ENCODE measurements at places on chromosomes 3 and 15.

GRCh38 chr3:76859596-76859995 lies 180.3 kb upstream of the ROBO2 start:
- DNase-seq = no peak

DNA sequence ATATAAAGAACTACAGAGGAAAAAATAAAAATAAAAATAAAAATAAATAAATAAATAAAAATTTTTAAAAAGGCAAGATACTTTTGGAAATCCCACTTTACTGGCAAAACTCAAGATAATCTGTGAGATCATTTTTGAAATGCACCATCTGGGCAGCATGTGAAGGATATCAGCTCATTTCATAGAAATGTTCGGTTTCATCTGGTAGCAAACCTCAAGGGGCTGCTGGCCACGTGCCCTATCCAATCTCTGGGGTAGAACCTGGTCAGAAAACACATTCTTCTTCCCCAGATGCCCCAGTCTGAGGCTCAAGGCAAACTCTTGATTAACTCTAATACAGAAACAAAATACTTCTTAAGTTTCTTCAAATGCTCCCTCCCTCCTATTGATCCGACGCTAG lies 166.0 kb downstream of the FMN1 start:
- DNase-seq = no peak

- no peak for DNase-seq
Observed at GRCh38 chr15:31328969-31329639, 2.5 kb downstream of the KLF13 start.

GRCh38 chr3:37123292-37123691 lies 51.1 kb downstream of the LRRFIP2 start:
- DNase-seq = no peak

- DNase-seq = no peak
Observed at GRCh38 chr15:86849136-86849535, 769.5 kb downstream of the AGBL1 start.

DNA sequence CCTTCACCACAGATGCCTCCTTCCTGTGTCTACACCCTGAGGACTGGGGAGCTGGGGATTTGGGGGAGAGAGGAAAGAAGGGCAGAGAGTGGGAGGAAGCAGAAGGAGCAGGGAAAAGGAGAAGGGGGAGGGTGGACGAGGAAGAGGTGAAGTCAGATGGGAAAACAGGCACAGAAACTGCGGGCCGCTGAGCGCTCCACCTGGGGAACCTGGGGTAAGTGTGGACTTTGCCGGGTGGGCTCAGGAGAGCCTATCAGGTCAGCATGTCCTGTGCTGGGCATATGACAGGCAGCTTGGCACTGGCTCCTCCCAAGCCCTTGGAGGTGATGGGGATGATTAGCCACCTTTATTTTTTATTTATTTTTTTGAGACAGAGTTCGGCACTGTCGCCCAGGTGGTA lies 62.6 kb downstream of the CORO2B start:
- DNase-seq = no peak

DNA sequence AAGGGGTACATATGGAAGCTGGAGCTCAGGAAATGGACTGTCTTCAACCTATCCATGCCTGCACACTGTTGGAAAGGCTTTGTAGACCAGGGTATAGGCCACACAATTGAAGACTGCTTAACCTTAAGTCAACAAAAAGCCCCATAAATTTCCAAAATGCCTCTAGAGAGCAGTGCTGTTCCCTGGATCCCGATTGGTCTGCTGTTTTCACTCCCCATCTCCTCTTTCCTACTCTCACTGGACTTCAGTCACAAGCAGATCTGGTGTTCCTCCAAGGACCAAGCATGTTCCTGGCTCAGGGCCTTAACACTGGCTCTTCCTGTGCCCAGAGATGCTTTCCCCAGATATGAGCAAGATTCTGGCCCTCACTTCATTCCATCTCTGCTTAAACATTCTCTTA lies 22.8 kb upstream of the LRRC34 start:
- DNase-seq = no peak

DNA sequence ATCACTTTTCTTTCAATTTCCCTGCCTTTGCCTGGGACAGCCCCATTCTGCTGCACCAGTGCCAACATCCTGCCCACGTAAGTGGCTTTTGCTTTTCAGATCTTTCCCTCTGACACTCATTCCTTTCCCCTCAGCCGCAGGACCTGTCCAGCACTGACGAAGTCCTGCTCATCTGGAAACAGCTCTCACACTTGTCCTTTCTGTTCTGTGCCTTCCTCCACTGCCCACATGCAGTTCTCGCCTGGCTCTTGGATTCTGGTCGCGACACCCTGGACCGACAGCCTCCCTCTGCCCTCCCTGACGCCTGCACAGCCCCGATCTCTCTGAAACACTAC lies 99.7 kb downstream of the ADCY5 start:
- no peak for DNase-seq

- no peak for DNase-seq
Observed at GRCh38 chr3:143585720-143586456, 262.4 kb downstream of the SLC9A9 start.

DNA sequence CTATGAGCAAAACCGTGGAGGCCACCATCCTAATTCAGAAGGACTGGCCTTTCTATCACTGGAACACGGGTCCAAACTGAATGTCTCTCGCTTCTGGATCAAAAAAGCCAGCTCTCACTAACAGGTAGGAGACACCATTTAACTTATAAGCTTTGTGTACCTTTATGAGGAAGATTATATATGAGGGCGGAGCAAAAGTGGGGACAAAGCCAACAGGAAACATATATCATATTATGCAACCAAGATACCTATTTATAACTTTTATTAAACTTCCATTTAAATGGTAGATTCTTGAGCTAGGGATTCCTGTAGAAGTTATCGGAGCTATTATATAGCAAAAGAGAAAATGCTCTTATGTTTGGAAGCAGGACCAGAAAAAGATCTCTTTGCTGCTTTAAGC lies 78.4 kb downstream of the IGF2BP2 start:
- DNase-seq = no peak

GRCh38 chr3:72475258-72476138 lies 372.7 kb downstream of the SHQ1 start:
- no peak for DNase-seq

DNA sequence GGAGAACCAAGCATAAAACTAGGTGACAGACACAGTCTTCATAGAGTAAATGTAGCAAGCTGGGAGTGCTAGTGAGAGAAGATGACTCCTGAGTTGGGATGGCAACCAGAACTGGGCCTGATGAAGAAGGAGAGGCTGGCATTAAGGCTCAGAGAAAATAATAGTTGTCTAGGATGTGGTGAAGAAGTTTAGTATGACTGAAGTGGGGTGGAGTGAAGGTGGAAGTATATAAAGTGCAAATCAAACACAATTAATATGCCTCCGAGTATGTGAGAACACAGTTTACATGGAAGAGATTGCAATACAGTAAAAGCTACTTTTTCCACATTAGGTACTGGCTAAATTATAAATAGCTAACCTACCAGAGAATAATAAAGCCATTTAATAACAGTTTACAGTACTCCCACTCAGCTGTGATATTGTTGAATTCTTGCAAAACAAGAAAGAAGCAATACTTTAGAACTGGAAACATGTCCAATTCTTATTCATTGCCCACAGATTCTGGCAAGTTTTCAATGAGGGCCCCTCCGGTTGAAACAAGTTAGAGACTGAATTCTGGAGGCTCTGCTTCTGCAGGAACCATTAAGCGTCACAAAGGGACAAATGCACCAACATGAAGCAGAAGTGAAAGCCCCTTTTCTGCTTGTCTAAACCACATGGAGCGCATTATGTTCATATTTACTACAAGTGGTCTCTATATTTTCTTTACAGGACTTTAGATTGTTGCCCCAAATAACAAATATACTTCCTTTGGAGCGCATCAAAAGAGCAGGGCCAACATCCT lies 243.7 kb downstream of the SLC9A9 start:
- no peak for DNase-seq

DNA sequence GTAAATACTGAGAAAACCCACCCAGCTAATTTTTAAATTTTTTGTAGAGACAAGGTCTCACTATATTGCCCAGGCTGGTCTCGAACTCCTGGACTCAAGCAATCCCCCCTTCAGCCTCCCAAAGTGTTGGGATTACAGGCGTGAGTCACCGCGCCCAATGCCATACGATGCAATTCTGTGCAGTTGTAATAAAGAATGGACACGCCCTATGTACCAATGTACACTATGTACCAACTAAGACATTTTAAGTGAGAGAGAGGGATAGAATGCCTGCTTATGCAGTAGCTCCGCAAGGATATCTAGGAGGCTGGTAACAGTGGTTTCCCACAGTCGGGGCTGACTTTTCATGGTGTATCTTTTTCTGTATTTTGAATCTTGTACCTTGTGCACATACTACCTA lies 14.6 kb downstream of the ZNF710 start:
- no peak for DNase-seq

DNA sequence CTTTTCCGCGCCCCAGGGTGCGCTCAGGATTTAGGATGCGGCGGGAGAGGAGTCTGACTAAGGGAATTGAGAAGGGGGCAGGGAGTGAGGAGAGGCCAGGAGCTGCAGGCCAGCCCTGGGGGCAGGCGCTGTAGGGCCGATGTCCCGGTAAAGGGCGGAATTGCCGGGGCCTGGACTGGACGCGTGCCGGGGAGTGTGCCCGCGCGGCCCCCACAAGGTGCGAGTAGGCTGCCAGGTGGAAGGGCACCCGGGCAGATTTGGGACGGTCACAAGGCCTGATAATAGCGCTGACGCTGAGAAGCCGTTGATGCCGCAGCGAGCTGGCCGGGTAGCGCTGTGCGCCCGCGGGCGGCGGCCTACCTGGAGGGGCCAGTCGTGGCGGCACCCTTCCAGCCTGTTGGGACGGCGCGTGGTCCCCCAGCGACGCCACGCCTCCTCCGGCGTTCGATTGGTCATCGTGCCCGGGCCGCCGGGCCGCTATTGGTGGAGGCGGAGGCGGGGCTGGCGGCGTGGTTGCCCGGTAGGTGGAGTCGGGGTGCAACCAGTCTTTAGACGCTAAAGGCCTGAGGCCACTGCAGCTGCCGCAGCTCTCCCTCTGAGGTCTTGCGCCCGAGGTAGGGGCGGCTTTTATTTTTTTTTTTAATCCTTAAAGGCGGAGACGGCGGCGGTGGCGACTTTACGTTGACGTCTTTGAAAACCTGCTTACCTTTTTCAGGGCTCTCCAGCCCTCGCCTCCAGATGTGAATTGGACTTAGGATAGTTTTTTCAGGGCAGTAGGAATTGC lies 903 bp downstream of the SLC25A38 start:
- DNase-seq = peak; percentile 91

DNA sequence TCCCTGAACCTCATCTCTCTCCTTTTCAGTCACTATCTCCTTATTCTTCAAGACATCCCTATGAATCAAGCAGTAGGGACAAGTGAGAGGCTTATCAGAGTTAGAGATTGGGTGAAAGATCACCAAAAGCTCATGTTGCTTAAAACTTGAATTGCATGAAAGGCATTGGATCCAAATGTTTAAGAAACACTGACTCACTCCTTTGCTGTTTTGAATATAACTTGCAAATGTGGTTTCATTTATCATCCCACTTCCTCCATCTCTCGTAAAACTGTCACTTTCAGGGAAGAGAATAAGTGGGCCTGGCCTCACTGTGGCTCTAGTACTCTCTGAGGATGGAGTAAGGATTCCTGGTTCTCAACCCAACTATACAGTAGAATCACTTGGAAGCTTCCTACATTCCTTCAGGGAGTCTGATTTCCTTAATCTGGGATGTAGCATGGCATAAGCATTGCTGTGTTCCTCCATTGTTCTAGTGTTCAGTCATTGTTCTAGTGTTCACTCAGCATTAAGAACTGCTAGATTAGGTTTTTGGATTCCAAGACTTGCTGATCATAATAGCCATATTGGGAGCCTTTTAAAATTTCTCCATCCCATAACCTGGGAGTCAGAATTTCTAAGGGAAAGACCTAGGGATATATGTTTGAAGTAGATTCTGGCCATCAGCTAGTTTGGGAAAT lies 171.8 kb downstream of the TMEM108 start:
- no peak for DNase-seq

All from stimulated activated CD4-positive, alpha-beta T cell treated with anti-CD3 and anti-CD28 coated beads, Interleukin-2, amount 100 ng/mL, for 4 hours (primary cell).